ENCODE measurements at places on chromosomes 7 and 10. TPM values are rescaled to one million over a fixed set of nuclear protein-coding genes. Genes with fewer than 3 reads are reported as not detected.
A peak's percentile ranks its signal among the peaks of the same experiment; 100 is the strongest.

GRCh38 chr7:75054744-75055143, 18.9 kb downstream of the RCC1L start:
- DNase-seq: peak; percentile 50

GRCh38 chr10:21100190-21100589, 203.1 kb upstream of the NEBL start:
- DNase-seq: no peak

GRCh38 chr7:66055321-66055956, 20.2 kb upstream of the ASL start:
- DNase-seq: no peak

GRCh38 chr7:20079080-20079479, 138.1 kb downstream of the MACC1 start:
- no peak for DNase-seq

DNA sequence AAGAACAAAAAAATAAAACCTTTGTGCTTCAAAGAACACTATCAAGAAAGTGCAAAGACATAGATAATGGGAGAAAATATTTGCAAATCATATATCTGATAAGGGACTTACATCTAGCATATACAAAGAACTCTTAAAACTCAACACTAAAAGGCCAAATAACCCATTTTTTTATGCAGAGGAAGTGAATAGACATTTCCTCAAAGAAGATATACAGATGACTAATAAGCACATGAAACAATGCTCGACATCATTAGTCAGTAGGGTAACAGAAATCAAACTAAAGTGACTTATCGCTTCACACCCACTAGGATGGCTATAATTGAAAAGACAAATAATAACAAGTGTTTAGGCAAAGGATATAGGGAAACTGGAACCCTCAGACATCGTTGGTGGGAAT, 78.0 kb downstream of the MALSU1 start:
- no peak for DNase-seq

DNA sequence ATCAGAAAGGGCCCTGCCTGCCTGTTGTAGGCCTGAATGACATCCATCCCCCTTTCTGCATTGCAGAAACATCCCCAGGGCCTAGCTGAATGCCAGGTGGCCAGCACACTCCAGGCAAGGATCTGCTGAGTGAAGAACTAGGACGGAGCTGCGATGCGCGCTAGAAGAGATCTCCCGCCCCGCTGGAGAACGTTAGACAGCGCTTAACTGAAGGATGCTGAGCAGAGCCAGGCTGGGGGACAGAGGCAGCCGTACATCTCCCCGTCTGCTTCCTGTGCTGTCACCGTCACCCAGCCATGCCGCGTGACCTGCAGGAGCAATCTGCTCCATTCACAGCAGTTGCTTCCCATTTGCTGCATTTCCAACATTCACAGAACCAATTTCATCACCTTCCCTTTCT, 73.3 kb downstream of the FAM53B start:
- DNase-seq: no peak

TIAL1 gene
- 125 TPM for total RNA-seq

LRRC18 gene
- not detected for total RNA-seq

Data from uterus (tissue), 4 donors.